ENCODE measurements at places on chromosomes 5 and 9.

DNA sequence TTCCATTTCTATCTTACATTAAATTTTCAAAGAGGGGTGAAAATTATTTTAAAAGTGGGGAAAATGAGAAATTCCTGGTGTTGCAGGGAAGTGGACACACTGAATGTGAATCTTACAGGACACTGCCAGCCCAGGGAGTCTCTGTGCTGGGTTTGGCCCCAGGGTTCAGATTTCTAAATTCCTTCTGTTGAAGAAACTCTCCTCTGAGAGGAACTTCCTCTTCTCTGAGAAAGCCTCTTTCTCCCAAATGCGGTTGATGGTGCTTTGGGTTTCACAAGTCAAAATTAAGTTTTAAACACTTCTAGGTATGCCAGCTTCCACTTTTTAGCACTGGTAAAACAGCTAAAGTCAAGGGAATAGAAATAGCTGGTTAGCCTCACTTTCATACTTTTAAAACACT, 317.9 kb upstream of the ITGA1 start:
- DNase-seq = no peak

- DNase-seq = no peak
Observed at GRCh38 chr5:110879675-110880074, 140.9 kb downstream of the SLC25A46 start.

DNA sequence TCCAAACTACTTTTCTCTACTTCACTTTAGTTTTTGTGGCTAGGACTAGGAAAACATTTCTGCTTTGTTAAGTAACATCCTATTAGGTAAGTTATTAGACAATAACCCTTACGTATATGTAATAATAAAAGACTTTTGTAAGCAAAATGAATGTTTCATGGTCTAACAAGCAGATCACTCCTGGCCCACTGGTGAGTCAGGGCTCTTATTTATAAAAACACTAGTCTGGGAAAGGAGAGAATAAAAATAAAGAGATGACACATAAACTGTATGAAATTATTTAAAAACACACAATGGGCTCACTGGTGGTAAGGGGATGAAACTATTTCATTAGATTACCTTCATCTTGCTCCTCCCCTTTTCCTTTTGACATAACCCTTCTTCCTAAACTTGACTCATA, 2212.2 kb upstream of the ACO1 start:
- no peak for DNase-seq

- no peak for DNase-seq
Observed at GRCh38 chr5:149735066-149735465, 5.0 kb downstream of the PPARGC1B start.

- no peak for DNase-seq
Observed at GRCh38 chr9:35903049-35903448, 3.0 kb upstream of the HRCT1 start.

DNA sequence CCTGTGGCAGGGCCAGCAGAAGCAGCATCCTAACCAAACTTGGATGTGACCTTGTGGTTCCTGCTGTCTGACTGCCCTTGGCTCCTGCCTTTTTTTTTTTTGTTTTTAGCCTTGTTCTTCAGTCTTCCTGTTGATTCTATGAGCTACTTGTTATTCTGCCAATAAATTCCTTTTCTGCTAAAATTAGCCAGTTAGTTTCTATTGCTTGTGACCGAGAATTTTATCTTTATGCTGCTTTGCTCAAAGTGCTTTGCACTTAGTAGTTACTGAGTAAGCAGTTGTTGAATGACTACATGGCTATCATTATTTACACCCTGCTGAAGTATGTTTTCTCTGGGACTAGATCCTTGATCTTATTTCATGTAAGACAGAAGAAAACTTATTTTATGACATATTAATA, 20.8 kb upstream of the ATG10 start:
- no peak for DNase-seq

- no peak for DNase-seq
Observed at GRCh38 chr9:28073270-28073669, 500.0 kb upstream of the C9orf72 start.

GRCh38 chr5:88683506-88684135, 199.4 kb downstream of the MEF2C start:
- DNase-seq = no peak

GRCh38 chr9:97761056-97761598, 64.0 kb upstream of the XPA start:
- no peak for DNase-seq

DNA sequence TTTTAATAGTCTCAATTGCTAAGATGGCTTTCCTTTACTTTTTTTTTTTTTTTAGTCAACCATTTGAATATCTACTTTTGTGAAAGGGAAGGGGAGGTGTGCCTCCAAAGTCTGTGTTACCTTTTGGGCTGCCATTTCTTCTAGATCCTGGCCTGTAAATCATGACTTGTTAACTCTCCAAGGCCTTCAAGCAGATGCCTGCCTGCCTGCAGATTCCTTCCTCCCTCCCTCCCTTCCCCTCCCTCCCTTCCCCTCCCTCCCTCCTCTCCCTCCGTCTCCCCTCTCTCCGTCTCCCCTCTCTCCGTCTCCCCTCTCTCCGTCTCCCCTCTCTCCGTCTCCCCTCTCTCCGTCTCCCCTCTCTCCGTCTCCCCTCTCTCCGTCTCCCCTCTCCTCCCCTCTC, 73.1 kb downstream of the COMMD10 start:
- no peak for DNase-seq

GRCh38 chr9:131590449-131590848, 45.1 kb downstream of the PRRT1B start:
- DNase-seq = no peak

GRCh38 chr5:40442346-40442745, 237.4 kb upstream of the PTGER4 start:
- no peak for DNase-seq

GRCh38 chr9:34741628-34742027, 31.7 kb upstream of the CCL21 start:
- no peak for DNase-seq

- no peak for DNase-seq
Observed at GRCh38 chr5:72355706-72356299, 35.6 kb downstream of the PTCD2 start.

- no peak for DNase-seq
Observed at GRCh38 chr5:178068293-178068692, 45.0 kb upstream of the N4BP3 start.

DNA sequence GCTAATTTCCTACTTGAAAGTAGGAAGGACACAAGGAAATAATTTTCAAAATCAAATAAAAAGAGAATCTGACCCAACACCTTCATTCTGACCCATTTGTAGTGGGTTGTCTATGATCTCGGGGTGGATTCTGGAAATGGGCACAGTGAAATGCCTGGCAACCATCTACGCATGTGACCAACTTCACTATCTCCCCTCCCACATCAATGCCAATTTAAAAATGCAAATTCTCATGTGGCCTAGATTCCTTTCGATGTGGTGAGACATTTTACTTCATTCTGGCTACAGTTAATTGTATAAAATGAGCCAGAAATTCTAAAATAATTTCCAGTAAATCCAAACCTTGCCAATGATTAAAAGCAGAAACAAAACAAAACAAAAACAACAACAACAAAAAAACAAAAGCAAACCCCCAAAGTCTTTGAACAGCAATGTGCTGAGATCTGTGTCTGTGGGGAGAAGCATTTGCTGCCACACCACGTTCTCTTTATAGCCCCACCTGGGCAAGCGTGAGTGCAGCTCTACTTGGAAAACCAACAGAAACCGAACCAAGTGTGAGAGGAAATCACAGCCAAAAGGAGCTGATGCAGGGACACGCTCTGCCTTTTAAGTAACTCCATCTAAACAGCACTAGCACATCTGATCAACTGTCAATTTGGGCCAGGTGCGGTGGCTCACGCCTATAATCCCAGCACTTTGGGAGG, 59.0 kb downstream of the USP20 start:
- DNase-seq = no peak

DNA sequence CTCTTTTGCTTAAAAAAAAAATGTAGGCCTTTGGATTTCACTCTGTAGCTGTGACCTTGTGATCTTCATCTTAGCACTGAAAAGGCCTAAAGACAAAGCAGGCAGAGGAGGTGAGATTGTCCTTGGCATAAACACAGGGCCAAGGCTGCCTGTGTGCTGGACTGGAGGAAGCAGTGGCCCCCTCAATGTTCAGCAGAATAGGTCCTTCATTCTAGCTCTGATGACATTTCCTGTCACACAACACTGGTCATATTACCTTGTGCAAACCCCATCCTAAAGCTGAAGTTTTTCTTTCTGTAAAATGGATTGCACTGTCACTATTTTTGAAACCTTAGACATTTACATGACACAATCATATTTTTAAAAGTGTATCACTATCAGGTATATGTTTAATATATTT, 147.4 kb downstream of the INSYN2B start:
- DNase-seq = no peak

DNA sequence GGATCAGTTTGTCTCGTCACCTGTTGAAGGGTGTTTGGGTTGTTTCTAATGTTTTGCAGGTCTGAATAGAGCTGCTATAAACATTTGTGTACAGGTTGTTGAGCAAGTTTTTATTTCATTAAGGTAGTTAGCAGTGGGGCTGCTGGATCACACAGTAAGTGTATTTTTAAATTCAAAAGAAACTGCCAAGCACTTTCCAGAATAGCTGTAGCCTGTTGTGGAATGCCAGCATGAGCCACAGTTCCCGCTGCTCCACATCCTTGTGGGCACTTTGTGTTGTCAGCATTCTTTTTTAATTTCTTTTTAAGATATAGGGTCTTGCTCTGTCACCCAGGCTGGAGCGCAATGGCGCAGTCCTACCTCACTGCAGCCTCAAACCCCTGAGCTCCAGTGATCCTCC, 14.5 kb downstream of the FBXW5 start:
- no peak for DNase-seq

DNA sequence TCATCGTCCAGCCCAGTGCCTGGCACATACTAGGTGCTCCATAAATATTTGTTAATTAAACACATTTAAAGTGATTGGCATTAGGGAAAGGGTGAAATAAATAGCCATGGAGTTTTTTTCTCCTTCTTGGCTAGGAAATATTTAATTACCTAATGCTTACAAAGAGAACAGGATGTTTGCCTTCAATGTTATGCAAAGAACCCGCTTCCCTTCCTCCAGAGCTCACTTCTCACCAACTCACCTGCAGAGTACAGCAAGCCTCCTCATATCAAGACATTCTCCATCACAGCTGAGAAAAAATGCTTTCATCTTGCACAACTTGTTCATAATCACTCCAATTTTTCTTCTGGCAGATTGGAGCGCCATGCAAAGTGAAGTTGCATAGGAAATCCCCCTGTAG, 161.7 kb upstream of the STK32A start:
- no peak for DNase-seq

GRCh38 chr5:179738742-179739141, 6.1 kb downstream of the MAML1 start:
- no peak for DNase-seq

DNA sequence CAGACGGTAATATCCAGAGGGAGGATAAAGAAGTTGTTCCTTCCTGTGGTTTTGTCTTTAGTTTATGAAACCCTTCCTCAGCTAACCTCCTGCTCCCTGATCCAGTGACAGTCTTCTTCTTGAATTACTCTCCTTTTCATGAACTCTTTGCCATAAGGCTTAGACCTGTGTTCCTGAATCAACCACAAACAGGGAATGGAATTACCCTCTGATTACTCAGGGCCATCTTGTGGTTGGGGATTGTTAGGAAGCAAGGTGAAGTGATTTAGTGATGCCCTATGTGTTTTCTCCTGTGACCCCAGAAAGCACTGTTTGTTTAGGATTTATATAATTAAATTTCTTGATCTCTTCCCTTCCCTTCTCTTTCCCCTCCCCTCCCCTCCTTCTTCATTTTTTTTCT, 409.1 kb downstream of the TAF11L14 start:
- no peak for DNase-seq

DNA sequence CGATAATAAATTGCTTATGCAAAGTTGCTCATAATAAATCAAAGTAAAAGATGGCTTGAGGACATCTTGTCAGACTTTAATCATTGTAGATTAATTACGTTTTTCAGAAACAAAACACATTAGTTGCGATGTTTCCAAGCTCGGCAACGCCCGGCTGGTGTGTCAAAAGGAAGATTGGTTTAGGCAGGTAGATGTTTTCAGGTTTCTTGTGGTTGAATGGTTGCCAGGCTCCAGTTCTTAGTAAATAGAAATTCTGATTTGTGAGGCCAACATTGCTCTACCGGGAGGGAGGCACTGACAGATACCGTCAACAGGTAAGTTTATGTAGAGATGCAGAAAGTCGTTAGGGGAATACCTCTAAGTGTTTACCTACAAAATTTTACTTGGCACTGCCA, 280.3 kb downstream of the NPR3 start:
- no peak for DNase-seq

GRCh38 chr9:1013021-1013420, 36.6 kb downstream of the DMRT3 start:
- no peak for DNase-seq

DNA sequence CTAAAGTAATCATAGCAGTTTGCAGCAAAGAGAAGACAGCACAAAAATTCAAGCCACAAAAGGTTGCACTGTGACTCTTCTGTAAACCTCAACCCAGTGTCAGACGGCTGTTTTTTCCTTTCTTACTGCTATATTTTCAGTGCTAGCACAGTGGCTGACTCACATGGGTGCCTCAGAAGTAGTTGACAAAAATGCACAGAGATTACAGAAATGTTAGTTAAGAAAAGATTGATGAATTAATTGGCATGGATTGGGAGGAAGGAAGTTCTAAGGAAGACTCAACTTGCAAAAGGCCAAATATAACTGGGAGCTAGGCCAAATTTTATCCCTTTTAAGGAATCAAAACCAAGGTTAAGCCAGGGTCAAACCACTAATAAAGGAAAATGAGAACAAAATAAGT, 43.7 kb upstream of the ITGA1 start:
- no peak for DNase-seq

GRCh38 chr5:32059761-32060530, 114.2 kb downstream of the GOLPH3 start:
- no peak for DNase-seq

DNA sequence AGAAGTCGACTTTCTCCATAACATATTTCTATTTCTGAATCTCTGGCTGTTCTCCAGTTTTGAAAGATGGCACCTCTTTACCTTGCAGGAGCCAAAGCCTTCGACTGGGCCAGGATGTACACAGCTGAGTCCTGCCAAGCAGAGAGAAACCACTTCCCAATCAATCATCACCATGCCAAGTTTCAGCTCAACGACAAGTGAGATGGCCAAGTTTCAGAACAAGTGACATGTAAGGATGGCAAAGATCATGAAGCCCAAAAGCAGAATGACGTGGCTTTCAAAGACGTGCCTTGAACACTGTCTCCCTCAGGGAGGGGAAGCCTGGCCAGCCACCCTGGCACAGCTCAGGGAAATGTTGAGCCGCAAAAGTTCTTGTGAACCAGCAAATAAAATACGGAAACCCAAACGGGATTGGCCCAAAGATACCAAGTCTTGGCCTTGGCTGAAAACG, 17.7 kb downstream of the STK10 start:
- no peak for DNase-seq

GRCh38 chr5:6729386-6730310, 16.4 kb downstream of the TENT4A start:
- no peak for DNase-seq

Data from cortex of kidney (tissue), 1 donor.